HuH-7 (cell line): ENCODE measurements at places on chromosomes 12 and 14.

- no peak for DNase-seq
These were observed 55.5 kb downstream of the CHGA start for GRCh38 chr14:92978229-92979021.

DNA sequence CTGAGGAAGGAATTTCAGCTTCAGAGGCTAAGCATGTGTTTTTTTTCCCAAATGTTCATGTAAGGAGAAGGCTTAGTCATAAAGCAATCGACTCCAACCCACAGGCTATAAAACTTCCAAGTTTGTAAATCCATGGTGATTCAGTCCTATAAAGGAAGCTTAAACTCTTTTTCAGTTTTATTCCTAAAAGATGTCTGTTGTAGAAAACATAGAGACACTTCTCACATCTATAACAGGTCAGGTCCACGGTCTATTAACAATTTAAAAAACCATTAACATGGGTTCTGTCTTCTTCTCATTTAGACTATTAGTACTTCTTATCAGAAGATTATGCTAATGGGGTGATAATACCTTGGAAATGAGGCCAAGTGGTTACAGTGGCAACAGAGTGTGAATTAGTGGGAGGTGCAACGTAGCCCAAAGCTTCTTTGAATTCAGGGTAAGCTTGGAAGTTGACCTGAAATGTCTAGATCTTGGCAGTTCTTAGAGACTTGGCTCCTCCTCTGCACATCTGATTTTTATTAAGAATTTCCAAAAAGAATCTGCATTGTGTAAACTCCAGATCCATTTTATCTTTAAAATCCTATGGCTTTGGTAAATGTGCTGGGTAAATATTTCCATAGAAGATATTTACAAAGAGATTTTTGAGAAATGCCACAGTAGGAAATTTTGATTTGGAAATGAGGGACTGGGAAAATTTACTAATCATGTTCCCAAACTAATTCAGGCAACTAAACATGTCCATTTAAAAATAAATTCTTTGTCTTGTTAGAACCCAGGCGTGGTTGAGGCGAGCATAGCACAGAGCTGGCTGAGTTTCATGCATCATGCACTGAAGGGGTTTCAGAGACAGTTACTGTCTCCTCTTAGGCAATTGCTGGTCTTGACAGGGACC, 86.4 kb downstream of the EML1 start:
- DNase-seq, result no peak

GRCh38 chr12:51910691-51911090, 3.4 kb downstream of the ACVRL1 start:
- DNase-seq, result no peak

GRCh38 chr14:101963052-101963451, 1.3 kb upstream of the DYNC1H1 start:
- no peak for DNase-seq

DNA sequence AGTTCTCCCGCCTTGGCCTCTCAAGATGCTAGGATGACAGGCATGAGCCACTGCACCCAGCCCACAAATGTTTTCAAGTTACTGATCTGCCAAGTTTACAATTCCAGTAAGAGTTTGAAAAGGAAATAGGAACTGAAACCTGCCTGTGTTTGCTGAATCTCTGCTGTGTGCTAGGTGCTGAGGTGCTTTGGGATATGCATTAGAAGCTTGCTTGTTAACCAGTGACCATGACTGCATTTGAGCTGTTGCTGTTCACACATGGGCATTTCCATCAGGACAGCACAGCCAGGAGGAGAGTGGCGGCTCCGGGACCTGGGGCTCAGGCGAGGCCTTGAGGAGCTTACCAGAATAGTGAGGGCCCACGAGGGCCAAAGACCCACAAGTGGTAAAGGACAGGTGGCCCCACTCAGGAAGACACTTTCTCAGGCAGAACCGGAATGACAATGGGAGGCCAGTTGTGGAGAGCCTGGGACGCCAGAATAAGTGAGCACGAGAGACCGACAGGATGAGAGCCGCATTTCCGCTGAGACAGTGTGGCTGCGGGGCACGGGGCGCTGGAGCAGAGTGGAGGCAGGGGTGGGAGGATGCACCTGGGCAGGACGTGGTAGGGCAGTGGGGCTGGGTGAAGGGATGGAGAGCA, 54.5 kb upstream of the MMP17 start:
- DNase-seq, result no peak

DNA sequence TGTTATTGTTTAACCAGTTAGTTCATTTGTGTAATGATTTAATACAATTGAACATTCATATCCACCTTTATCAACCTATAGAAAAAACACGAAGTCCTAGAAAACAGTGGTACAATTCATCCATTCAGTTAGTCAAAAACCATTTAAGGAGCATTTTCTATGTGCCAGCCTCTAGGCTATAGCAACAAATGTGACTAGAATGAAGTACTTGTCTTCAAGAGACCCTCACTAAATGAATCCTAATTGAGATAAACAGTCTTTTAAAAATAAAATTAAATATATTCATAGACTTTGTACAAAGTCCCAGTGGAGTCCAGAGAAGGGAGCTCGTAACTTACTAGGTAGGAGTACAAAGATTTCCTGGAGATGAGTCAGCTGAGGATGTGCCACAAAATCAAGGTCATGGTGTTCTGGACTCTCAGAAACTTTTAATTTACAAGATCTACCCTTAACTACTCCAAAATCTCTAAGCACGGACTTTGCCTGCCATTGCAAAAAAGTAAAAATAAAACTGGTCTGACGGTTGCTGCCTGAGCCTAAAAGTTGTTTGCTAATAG, 430.7 kb upstream of the DCN start:
- no peak for DNase-seq

GRCh38 chr14:105020815-105021655, at the start of gene CDCA4:
Gene CDCA4 (minus strand): TSS chr14:105021083. CDS start chr14:105011929, 9,154 bp downstream.
- DNase-seq, result peak; percentile 97

GRCh38 chr12:83132360-83132759, 445.7 kb downstream of the TMTC2 start:
- no peak for DNase-seq

DNA sequence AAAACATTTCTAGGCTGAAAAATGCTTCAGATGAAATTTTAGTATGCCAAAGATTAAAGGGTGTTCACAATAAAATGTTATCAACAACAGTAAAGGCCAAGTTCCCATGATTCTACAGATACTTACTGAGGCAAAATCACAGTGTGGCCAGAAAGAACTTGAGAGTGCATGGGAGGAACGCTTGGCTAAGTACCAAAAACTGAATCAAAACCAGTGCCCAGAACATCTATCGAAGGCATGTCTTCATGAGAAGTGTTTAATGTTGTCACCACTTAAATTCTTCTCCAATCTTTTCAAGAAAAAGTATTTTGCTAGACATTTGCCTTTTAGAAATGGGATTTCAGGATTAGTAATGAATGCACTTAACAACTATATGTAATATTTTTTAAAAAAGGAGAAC, 41.5 kb downstream of the KIF21A start:
- no peak for DNase-seq

DNA sequence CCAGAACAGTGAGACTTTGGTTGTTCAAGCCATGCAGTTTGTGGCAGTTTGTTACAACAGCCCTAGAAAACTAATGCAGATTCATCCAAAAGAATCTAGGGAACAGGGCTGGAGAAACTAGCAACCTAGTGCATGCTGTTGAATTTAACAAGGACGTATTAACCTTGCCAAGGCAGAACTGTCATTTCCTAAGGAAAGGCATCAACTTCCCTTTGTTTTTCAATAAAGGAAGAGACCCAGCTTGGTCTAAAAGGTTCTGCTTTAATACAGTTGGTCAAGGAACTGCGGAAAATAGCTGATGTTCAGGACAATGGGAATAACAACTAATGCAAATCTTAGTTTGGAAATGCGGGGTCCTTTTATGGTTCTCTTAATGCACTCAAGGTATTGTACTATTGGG, 11.5 kb downstream of the AK7 start:
- no peak for DNase-seq

GRCh38 chr12:127214186-127214585, 1052.8 kb upstream of the TMEM132C start:
- no peak for DNase-seq
